ENCODE measurements at places on chromosomes 6 and 20. TPM values are rescaled to one million over a fixed set of nuclear protein-coding genes. Genes with fewer than 3 reads are reported as not detected.

The C4B gene
- 1.7 TPM for total RNA-seq

The SRMS gene
- total RNA-seq = not detected

The DEF6 gene
- 0.03 TPM for total RNA-seq

The ZBTB12 gene
- total RNA-seq = 5.3 TPM
